ENCODE measurements at places on chromosomes 16 and 17.

GRCh38 chr16:50478773-50479149 lies 69.4 kb upstream of the NKD1 start:
- DNase-seq, result no peak

GRCh38 chr16:54285414-54286089 lies 1.0 kb downstream of the IRX3 start:
- no peak for DNase-seq

GRCh38 chr17:7019367-7019766 lies 3.5 kb upstream of the BCL6B start:
- DNase-seq, result no peak

- DNase-seq, result no peak
These were observed 41.7 kb downstream of the SRL start for GRCh38 chr16:4200000-4200780.

DNA sequence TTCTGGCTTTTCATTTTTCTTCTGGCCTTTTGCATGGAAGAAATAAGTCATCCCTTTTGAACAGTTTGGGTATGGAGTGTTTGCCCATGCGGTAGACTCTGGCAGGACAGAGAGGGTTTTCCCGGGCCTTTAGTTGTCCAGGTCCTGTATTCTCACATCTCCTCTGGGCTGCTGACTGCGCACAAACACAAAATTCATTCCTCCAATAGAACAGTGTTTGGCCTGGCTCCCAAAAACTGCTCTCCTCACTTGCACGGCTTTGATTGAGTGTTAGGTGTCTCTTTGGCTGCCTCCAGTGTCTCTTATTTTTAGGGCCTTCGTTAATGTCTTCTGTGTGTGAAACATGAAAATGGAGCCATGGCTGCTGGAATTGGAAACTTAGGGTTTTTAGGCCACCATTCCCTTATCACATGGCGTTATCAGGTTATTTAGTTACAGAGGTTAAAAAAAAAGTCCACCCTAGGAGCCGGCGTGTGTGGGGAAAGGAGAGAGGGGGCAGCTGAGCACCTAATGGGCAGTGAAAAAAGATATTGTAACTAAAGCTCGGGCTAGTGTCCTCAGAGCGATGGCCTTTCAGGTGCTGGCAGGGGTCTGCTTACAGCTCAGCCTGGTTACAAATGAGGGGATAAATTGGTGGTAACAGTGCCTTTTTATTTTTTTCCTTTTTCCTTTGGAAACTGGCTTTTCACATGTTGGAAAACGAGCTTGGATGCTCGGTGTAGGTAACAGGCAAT lies 47.3 kb downstream of the PRKCA start:
- no peak for DNase-seq
